Left ventricle myocardium inferior (tissue), 1 donor: ENCODE measurements at places on chromosomes 5 and 9.

GRCh38 chr9:89400403-89401116 is 82.3 kb downstream of the SECISBP2 start:
- H3K27me3 ChIP-seq = no peaks in the 10 kb centered on the region
- H3K36me3 ChIP-seq = peaks cover 22% of the 10 kb centered on the region
- DNase-seq = no peak

- H3K4me1 ChIP-seq = no peaks in the 10 kb centered on the region
- no peaks in the 10 kb centered on the region for H3K36me3 ChIP-seq
- H3K4me3 ChIP-seq = no peak overlapping the region
- no peak overlapping the region for H3K27ac ChIP-seq
- no peak for DNase-seq
These were observed 108.3 kb downstream of the DRD1 start for GRCh38 chr5:175335691-175336090.

DNA sequence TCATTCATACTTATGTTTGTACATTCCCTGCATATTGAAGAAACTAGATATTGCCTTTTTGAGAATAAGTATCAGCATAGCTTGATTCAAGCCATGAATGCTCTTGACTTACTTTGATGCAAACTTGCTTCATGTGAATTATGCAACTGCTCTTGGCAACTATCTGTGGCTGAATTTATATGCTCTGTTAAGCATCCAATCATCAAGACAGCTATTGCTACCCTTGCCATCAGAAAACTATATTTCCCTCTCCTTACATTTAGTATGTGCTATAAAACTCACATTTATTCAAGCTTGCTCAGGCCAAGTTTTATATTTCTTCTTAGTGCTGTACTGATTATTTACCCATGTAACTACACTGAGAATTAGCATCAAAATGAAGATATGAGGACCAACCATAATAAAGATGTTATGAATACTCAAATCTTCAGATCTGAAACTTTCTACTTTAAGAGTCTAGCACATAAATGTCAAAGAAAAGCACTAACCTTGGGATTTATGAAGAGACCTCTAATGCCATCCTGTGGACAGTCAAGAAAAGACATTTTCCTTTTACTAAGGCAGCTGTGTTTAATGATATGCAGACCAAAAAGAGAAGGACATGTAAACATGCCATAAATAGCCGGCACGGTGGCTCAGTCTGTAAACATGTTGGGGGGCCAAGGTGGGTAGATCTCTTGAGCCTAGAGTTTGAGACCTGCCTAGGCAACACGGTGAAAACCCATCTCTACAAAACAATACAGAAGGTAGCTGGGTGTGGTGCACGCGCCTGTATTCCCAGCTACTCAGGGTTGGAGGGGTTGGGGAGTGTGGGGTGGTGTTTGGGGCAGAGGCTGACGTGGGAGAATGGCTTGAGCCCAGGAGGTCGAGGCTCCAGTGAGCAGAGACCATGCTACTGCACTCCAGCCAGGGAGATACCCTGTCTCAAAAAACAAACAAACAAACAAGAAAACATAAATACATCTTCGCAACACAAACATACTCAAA is 267.0 kb upstream of the TYRP1 start:
- no peak overlapping the region for H3K27ac ChIP-seq
- no peaks in the 10 kb centered on the region for H3K4me1 ChIP-seq
- no peak overlapping the region for H3K4me3 ChIP-seq
- no peak for DNase-seq
- H3K27me3 ChIP-seq = no peaks in the 10 kb centered on the region

DNA sequence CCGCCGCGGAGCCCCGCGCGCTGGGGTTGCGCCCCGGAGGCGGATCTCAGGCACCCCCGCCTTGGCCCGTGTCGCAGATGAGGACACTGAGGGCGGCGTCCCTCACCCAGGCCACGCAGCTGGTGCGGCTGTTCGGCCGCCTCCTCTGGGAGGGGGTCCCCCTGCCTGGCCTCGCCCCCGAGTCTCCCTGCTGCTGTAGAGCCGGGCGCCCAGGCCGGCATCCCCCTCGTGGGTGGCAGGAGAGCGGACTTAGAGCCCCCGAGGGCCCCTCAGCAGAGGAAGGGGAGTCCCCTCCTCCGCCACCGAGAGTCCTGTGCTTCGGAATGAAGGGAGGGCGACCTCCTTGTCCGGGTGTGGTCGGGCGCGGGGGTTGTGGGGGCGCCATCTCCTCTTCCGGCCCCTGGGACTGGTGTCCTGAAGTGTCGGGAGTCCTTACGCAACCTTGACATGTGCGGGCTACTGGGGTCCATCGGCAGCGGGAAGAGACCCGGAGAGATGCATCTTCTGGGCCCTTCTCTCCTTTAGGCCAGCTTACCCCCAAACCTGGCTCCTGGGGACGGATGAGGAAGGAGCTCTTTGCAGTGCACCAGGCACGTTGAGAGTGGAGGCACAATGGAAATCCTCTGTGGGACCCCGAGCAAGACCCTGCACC is 11.7 kb upstream of the EXOSC2 start:
- H3K4me3 ChIP-seq = peak overlapping the region; percentile 72
- H3K27ac ChIP-seq = no peak overlapping the region
- H3K4me1 ChIP-seq = peaks cover 20% of the 10 kb centered on the region
- H3K27me3 ChIP-seq = peaks cover 25% of the 10 kb centered on the region

DNA sequence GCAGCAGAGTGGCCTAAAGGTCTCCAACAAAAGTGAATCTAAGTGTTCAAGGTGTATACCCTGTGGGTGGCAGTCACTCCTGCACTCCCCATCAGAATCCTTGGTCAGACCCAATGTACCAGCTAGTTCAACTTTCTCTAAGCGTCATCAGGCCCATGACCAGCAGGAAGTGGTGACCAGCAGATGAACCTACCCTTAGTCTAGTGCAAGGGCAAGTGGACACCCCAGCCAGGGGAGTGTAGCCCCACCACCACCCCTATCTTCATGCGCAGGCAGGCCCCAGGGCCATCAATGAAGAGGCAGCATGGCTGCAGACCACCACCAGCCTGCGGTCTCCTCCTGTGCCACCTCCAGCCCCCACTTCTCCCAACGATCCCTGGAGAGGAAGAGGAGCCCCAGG is 213.1 kb downstream of the AGTPBP1 start:
- DNase-seq = no peak
- H3K27me3 ChIP-seq = peaks cover 9% of the 10 kb centered on the region
- peak overlapping the region; percentile 87 for H3K27ac ChIP-seq
- H3K36me3 ChIP-seq = no peaks in the 10 kb centered on the region

DNA sequence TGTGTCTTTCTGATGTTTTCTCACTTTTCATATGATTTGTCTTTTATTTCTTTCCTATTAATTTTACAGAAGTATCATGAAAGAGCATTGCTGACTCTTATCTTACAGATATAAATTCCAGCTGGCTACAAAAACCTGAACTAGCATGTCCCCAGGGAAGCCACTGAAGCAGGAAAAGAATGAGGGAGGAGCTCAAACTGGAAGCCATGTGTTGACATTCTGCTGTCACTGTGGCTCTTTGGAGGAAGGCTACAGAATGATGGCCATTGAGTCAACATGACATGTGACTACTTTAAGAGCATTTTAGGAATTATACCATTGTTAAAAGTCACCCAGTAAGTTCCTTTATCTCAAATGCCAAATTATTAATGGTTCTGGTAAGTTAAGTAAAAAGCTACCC is 638.3 kb upstream of the DMAC1 start:
- DNase-seq = no peak
- H3K27ac ChIP-seq = no peak overlapping the region
- no peaks in the 10 kb centered on the region for H3K27me3 ChIP-seq

DNA sequence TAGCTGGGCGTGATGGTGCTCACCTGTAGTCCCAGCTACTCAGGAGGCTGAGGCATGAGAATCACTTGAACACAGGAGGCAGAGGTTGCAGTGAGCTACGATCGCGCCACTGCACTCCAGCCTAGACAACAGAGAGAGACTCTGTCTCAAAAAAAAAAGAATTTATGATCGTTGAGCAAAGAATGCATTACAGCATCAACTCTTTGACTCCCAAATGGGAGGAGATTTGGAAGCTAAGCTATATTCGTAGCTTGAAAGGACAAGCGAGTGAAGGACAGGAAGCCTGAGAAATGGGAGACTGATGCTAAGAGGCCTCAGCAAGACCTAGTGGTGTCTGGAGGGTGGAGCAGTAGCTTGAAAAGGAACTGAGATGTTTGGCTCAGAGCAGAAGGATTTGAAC is 10.3 kb upstream of the CCIN start:
- H3K36me3 ChIP-seq = no peaks in the 10 kb centered on the region
- H3K27ac ChIP-seq = peak overlapping the region; percentile 85
- peaks cover 37% of the 10 kb centered on the region for H3K4me1 ChIP-seq
- no peak overlapping the region for H3K4me3 ChIP-seq
- H3K27me3 ChIP-seq = no peaks in the 10 kb centered on the region

GRCh38 chr9:78437806-78438205 is 140.9 kb downstream of the PSAT1 start:
- peaks cover 5% of the 10 kb centered on the region for H3K4me1 ChIP-seq
- DNase-seq = no peak
- peaks cover 68% of the 10 kb centered on the region for H3K27me3 ChIP-seq
- no peak overlapping the region for H3K4me3 ChIP-seq
- no peak overlapping the region for H3K27ac ChIP-seq
- no peaks in the 10 kb centered on the region for H3K36me3 ChIP-seq

GRCh38 chr9:130663258-130663976 is 977 bp upstream of the PRDM12 start:
- H3K4me1 ChIP-seq = peaks cover 72% of the 10 kb centered on the region
- H3K4me3 ChIP-seq = peak overlapping the region; percentile 43
- no peak for DNase-seq
- H3K36me3 ChIP-seq = no peaks in the 10 kb centered on the region
- H3K27ac ChIP-seq = no peak overlapping the region
- peaks cover 100% of the 10 kb centered on the region for H3K27me3 ChIP-seq

GRCh38 chr5:115430374-115430773 is 114.2 kb downstream of the FEM1C start:
- H3K4me1 ChIP-seq = peaks cover 31% of the 10 kb centered on the region
- no peak overlapping the region for H3K27ac ChIP-seq
- no peak overlapping the region for H3K4me3 ChIP-seq
- no peaks in the 10 kb centered on the region for H3K27me3 ChIP-seq
- no peaks in the 10 kb centered on the region for H3K36me3 ChIP-seq

DNA sequence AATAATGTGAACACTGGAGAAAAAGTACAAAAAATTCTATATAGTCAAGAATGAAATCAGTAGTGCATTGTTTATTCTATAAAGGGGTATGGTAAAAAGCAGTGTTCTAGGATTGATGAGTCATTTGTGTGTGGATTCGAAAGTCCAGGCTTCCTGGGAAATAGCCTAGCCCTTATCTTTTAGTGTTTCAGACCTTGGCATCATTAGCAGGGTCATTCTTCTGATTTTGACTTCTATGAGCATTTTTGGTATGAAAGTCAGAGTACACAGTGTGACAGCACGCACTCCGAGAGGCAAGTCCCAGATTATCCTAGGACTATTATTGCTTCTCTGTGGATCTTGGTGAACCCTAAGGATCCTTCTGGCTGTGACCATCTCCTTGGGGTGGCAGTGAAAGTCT is 16.9 kb downstream of the PCSK5 start:
- no peaks in the 10 kb centered on the region for H3K36me3 ChIP-seq
- H3K27me3 ChIP-seq = no peaks in the 10 kb centered on the region
- no peak overlapping the region for H3K4me3 ChIP-seq
- H3K4me1 ChIP-seq = peaks cover 5% of the 10 kb centered on the region

GRCh38 chr9:82108941-82109340 is 120.4 kb downstream of the SPATA31D1 start:
- H3K27ac ChIP-seq = no peak overlapping the region
- no peak for DNase-seq
- H3K4me3 ChIP-seq = no peak overlapping the region
- H3K27me3 ChIP-seq = no peaks in the 10 kb centered on the region

DNA sequence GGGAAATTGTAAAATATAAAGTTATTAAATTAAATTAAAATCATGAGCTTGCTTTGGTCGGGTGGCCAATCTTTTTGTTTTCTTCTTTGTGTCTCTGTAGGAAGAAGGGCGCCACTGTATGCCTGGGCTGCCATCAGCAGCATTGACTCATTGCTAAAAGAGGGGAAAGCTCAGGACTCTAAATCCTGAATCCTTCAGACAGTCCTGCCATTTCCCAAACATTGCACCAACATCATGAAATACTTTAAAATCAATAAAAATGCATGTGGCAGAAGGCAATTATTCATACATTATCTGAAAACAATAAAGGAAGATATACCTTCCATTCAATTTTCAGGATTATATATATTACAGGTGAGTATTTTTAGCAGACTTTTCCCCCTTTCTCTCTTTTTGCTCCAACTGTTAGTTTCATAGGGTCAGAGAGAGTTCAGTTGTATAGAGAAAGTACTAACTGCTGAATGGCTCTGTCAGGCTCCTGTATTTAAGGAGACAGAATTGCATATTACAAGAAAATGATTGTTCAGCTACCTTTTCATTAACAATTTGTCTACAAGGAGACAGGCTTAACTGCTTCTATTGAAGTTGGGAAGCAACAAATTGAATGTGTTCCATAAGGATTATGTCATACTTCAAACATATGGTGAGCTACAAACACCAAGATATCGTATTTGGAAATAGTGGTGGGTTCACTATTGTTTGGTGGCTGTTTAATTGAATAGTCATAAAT is 95.7 kb downstream of the ATPSCKMT start:
- DNase-seq = no peak
- H3K27ac ChIP-seq = no peak overlapping the region
- H3K4me3 ChIP-seq = no peak overlapping the region
- H3K4me1 ChIP-seq = no peaks in the 10 kb centered on the region

- peaks cover 32% of the 10 kb centered on the region for H3K36me3 ChIP-seq
- H3K27ac ChIP-seq = no peak overlapping the region
- no peaks in the 10 kb centered on the region for H3K27me3 ChIP-seq
- no peak overlapping the region for H3K4me3 ChIP-seq
- H3K4me1 ChIP-seq = no peaks in the 10 kb centered on the region
These were observed 79.3 kb upstream of the FBXW11 start for GRCh38 chr5:172085738-172086137.

GRCh38 chr5:139501381-139501780 is 18.8 kb upstream of the STING1 start:
- no peaks in the 10 kb centered on the region for H3K27me3 ChIP-seq
- no peak overlapping the region for H3K4me3 ChIP-seq
- no peaks in the 10 kb centered on the region for H3K36me3 ChIP-seq
- no peak for DNase-seq

DNA sequence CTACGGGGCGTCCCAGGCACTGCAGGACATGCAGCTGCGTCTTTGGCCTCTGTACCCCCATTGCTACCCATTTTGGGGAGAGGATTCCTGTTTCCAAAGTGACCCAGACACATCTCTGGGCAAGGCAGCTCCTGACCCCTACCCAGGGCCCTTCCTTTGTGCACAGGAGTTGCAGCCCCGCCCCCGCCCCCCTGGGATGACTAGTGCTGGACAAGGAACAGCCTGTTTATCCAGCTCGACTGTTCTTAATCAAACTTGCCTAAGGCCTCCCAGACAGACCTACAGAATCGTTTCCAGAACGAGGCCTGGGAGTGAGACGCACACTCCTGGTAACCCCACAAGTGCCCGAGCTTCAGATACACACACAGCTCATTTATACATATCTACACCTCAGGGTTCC is 13.2 kb downstream of the DIPK1B start:
- peak overlapping the region; percentile 85 for H3K4me3 ChIP-seq
- no peaks in the 10 kb centered on the region for H3K27me3 ChIP-seq
- peak overlapping the region; percentile 87 for H3K27ac ChIP-seq
- peaks cover 54% of the 10 kb centered on the region for H3K36me3 ChIP-seq

GRCh38 chr5:155897761-155898160 is 429.2 kb upstream of the SGCD start:
- H3K27ac ChIP-seq = no peak overlapping the region
- no peak for DNase-seq
- no peaks in the 10 kb centered on the region for H3K36me3 ChIP-seq
- H3K4me1 ChIP-seq = peaks cover 14% of the 10 kb centered on the region
- no peak overlapping the region for H3K4me3 ChIP-seq
- H3K27me3 ChIP-seq = no peaks in the 10 kb centered on the region

- no peak overlapping the region for H3K27ac ChIP-seq
- H3K36me3 ChIP-seq = peaks cover 4% of the 10 kb centered on the region
- no peak for DNase-seq
- peaks cover 16% of the 10 kb centered on the region for H3K4me1 ChIP-seq
- H3K4me3 ChIP-seq = no peak overlapping the region
- H3K27me3 ChIP-seq = no peaks in the 10 kb centered on the region
These were observed 24.0 kb downstream of the GALNT10 start for GRCh38 chr5:154214371-154215106.
